ENCODE measurements at places on chromosomes 5 and 9.

- DNase-seq, result peak; percentile 42
These were observed 44.0 kb upstream of the MAN2A1 start for GRCh38 chr5:109645707-109646192.

- DNase-seq, result no peak
These were observed 70.4 kb upstream of the DAB2 start for GRCh38 chr5:39495227-39495626.

- DNase-seq, result no peak
These were observed 162.3 kb upstream of the ZNF462 start for GRCh38 chr9:106700676-106701075.

DNA sequence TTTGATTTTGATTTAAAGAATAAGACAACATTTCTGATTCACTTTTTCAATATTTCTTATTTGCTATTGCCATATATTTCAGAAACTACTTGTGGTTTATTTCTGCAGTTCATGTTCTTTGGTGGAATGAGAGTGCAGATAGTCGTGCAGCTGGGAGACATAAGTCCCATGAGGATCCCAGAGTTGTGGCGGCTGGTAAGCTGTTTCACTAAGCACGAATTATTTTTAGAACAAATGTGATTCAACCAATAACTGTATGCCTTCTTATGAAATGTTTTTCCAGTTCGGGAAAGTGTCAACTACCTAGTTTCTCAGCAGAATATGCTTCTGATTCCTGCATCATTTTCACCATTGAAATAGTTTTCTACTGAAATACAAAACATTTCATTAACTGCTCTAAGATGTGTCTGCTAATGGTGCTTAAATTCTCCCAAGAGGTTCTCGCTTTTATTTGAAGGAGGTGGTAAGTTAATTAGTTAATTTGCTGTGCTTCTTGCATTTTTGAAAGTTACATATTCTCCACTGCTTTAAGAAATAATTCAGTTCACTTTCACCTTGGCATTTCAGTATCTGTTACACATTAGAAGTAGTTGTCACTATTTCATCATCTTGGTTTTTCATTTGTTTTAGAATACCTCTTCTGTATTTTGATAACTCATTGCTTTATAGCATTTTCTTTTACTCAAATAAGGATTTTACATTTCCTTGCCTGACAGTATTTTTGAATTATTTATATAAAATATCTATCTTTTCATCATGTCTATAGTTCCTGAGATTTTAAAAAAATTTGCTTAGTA is 9.0 kb downstream of the NIPSNAP3B start:
- DNase-seq, result no peak

DNA sequence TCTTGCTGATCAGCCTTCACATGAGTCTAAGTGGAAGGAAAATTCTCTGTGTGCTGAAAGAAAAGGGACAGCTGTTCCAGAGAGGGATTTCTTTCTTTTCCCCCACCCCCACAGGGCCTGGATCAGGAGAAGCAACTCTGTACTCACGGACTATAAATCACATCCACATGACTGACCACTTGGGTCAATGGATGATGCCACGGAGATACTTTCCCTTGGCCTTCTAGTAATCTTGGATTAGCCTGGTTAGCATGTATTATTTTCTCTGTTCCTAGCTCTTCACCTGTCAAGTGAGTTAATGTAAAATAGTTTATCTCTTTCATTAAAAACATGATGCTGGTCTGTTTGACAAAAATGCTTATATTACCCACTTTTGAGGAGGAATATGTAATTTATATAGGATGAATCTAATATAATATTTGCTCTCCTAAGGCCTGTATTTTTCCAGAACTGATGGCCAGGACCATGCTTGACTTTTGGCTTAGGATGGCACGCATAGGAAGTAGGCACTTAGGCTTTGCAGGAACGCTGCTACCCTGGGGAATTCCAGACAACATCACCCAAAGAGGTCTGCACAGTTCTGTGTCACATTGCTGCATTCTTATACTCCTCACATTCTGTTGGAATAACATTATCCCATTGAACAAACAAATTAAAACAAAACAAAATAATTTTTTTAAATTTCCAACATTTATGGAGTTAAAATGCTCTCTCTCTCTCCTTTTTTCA is 892.1 kb downstream of the TLE1 start:
- DNase-seq, result no peak

DNA sequence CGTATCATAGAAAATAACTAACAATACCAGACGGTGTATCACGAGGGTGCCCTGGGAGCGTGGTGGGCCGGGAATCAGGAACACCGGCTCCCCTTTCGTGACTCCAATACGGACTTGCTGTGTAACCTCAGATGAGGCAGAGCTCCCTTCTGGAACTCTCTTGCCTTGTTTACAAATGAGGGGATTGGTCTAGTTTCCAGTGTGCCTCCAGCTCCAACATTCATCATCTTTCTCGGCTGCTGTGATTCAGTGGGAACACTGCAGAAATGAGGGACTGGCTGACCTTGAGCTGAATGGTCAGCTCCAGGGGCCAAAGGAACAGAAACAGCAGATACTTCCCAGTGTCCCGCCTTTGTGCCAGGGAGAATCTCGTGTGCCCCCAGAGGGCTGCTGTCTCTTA is 22.6 kb upstream of the TGFBI start:
- DNase-seq, result no peak

DNA sequence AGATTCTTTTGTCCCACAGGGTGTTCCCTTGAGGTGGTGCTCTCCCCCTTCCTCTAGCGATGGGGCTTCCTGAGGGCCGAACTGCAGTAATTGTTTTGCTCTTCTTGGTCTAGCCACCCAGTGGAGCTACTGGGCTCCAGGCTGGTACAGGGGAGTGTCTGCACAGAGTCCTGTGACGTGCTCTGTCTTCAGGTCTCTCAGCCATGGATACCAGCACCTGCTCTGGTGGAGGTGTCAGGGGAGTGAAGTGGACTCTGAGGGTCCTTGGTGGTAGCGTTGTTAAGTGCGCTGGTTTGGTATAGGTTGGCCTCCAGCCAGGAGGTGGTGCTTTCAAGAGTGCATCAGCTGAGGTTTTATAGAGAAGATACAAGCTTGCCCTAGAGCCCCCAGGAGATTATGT is 20.4 kb upstream of the CEP72 start:
- peak; percentile 90 for DNase-seq

- no peak for DNase-seq
These were observed 21.6 kb downstream of the SH3GLB2 start for GRCh38 chr9:129006328-129007034.

DNA sequence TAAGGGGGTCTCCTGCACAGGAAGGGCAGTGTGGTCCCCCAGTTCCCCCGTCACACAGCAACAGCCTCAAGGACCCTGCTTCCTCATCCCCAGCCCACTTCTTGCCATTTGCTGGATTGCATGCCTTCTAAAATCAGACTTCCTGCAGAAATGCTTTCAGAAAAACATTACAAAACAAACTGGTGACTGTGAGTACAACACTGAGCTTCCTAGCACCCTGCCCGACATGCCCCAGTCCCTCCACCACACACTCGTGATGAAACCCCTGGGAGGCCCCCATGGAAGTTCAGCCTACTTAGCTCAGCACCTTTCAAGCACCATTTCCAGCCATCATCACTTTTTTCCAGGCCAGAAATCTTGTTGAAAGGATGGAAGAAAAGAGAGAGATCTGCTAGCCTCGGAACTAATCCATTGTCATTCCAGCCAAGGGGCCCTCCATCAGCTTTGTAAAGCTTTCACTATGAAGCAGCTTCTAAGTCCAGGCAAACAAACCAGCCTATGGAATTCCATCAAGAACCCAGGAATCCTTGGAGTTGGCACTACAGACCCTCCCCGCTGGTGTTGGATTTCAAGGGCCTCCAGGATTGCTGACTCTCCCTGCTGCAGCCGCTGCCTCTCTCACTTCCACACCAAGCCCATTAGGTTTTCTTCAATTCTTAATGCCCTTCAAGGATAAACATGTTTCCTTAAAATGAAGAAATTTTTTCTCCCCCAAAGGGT is 114.6 kb downstream of the C5orf15 start:
- no peak for DNase-seq

- DNase-seq, result no peak
These were observed 9.8 kb upstream of the IRF1 start for GRCh38 chr5:132500244-132500930.

GRCh38 chr5:21219251-21219650 is 1231.3 kb upstream of the CDH18 start:
- no peak for DNase-seq

DNA sequence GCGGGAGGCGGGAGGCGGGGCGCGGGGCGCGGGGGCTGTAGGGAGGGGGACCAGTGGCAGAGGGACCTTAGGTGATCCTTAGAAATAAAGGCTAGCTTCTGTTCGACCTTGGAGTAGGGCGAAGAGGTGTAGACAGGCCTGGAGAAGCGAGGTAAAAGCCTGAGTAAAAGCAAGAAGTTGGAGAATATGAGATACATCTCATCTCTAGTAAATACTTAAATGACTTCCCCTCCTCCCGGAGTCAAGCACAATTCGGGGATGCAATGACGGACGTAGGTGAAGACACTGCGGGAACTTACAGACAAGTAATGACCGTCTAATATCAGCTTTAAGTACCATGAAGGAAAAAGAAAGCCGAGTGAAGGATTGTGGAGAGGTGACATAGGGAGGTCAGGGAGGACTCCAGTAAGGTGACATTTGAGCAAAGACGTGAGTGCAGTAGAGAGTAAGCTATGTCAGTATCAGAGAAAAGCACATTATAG is 466 bp downstream of the SMC2 start:
- peak; percentile 8 for DNase-seq

DNA sequence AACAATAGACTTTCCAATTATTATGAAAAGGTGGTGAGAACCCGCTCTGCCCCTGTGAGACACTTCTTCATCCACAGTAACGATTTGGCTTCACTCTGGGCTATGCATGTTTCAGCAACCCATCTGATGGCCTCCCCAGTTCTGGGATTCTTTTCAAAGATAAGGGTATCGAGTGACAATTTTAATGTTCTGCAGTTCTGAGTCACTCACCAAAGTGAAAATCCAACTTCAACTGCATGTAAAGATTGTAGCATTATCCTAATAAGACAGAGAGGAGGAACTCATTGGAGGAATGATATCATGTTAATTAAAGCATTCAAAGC is 1078.3 kb upstream of the SEMA6A start:
- DNase-seq, result no peak

DNA sequence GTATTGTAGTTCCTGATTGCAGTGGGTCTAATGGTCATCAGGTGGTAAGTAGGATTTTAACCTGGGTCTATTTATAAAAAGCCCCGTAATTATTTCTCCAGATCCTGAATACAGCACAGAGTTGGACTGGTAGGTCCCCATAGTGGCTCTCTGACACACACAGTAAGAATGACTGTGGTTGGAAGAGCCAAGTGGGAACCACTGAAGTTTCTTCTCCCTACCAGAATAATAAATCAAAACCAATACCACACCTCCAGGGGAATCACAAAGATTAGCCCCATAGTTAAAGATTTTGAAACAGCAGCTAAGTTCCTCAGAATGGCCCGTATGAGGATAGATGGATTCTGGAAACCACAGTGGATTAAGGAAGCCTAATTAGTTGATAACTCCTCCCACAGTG is 68.4 kb upstream of the ZFR start:
- no peak for DNase-seq

DNA sequence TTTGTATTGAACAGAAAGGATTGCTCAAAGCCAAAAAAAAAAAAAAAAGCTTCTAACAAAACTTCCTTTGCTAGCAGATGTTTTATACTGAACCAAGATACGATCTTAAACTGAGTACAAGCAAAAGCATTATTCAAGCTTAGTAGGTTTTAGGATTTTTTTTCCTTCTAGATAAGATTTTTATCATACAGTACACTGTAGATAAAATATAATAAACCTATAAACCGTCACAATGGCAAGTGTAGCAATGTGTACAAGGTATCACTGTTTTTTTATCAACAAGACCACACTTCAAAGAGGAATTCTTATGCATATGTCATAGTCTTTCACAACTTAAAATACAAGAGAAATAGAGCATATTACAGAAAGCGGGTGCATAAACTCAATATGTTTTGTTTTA is 56.5 kb upstream of the TRPM3 start:
- no peak for DNase-seq

DNA sequence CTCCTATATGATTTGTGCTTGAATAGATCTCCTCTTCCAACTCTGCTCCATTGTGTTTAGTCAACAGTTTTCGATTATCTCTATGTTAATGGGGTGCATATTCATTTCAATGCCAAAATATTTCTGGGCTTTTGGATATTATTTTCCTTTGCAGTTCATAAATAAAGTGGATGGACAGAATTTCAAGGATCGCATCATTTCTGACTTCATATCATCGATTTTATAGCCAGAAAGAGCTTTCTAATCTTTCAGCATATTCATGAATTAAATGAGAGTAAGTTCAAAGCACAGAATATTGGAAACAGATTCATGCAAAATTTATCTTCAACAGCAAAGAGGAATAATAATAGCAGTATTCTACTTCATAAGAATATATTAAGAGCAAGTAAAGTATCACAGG is 60.0 kb upstream of the MINAR2 start:
- no peak for DNase-seq

- DNase-seq, result no peak
These were observed 1275.0 kb upstream of the CDH9 start for GRCh38 chr5:28313321-28313951.

- no peak for DNase-seq
These were observed 2.5 kb downstream of the IL7R start for GRCh38 chr5:35859101-35859661.

DNA sequence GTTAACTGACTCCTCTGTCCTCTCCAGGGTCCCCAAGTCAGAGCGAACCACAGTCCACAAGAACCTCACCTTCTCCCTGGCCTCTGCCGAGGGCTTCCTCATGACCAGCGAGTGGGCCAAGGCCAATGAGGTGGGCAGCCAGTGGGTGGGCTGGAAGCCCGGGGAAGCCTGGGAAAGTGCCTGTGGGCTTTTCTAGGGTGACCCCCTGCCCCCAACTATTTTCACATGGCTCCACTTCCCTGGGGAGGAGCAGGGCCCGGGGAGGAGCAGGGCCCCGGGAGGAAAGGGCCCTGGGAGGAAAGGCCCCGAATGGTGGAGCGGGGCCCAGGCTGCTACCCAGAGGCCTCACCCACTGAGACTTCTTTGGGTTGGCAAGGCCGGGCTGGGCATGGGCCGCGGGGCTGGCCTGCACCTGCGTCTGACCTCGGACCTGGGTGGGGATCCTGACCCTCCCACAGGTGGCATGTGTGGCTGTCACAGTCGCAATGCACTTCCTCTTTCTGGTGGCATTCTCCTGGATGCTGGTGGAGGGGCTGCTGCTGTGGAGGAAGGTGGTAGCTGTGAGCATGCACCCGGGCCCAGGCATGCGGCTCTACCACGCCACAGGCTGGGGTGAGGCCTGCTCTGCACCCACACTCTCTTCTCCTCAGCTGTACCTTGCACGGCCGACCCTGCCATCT is 17.9 kb downstream of the ADGRD2 start:
- no peak for DNase-seq

DNA sequence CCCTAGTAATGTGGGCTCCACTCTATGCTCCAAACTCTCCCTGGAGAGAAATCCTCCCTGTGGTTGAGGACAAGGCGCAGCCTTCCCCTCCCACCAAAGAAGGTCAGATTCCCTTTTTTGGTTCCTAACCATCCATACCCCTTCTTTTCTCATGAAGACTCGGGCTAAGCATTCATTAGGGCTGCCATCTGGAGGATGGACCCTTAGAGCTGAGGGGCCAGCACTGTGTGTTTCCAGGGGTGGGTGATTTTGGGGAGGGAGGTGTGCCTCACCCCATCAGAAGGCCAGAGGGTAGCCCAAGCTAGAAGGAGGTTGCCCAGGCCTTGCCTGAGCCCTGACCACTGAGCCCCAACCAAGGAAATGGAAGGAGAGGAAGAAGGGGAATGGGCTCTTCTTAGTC is 36.8 kb downstream of the TGFBI start:
- DNase-seq, result no peak
